ENCODE measurements at places on chromosomes 3 and 15.

DNA sequence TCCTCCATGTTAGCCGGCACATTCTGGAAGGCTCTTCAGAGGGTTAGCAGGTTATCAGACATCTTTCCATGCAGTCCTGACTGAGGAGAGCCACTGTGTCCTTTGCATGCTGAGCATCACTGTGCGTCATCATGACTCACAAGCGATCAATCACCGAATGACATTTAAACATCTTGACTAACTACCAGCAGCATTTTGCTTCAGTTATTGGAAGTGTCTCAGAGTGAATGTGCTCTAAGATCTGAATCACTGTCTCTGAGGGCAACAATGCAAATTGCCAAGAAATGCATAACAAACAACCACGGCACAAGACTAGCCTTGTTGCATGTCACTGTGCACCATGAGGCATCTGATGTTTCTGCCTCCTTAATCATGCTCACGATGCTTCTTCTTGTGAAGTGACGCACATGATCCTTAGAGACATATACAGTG lies 18.3 kb upstream of the ATP8B4 start:
- DNase-seq = no peak

GRCh38 chr15:27955087-27955486 lies 144.0 kb downstream of the OCA2 start:
- DNase-seq = no peak

GRCh38 chr3:43388915-43389314 lies 102.6 kb downstream of the SNRK start:
- DNase-seq = no peak

GRCh38 chr3:124322309-124322880 lies 330.5 kb upstream of the ROPN1 start:
- DNase-seq = no peak

- no peak for DNase-seq
Observed at GRCh38 chr15:41480396-41481140, 13.1 kb upstream of the ITPKA start.

GRCh38 chr15:87638554-87639083 lies 617.9 kb downstream of the NTRK3 start:
- no peak for DNase-seq

DNA sequence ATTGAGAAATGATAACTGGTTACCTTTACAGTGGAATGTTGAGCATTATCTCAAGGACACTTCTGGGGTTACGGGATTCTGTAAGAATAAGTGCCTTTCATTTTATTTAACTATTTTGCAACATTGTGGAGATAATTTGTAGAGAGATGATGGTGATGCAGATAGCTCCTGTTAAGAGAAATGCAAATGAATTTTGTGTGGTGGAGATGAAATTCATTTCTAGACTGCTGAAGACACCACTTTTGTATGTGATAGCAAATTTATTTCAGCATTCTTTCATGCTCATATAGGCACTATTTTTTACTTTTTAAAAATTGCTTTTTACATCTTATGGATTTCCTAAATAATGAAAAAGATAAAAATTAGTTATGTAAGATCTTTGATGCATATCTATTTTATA lies 463.3 kb upstream of the CBLB start:
- no peak for DNase-seq

DNA sequence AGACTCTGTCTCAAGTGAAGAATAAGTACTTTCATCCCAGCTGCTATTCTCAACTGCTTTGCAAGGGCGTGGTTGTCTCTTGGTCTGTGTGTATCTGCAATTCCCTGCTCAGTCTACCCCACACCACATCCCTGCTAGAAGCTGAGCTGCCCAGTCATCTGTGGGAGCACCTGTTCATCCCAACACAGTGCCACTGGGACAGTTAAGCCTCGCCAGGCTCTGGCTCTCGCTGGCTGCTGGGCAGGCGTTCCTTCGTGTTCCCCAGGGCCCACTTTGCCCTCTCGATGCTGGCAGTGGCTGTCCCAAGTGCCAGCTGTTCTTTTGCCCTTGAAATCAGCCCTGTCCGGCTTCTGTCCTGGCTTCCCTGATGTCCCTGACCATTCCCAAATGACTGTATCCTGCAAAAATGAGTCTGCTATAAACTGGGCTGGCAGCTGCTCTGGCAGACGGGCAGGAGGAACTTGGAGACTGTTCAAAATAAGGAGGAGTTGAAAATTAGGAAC lies 91.6 kb upstream of the KLHL25 start:
- DNase-seq = no peak

DNA sequence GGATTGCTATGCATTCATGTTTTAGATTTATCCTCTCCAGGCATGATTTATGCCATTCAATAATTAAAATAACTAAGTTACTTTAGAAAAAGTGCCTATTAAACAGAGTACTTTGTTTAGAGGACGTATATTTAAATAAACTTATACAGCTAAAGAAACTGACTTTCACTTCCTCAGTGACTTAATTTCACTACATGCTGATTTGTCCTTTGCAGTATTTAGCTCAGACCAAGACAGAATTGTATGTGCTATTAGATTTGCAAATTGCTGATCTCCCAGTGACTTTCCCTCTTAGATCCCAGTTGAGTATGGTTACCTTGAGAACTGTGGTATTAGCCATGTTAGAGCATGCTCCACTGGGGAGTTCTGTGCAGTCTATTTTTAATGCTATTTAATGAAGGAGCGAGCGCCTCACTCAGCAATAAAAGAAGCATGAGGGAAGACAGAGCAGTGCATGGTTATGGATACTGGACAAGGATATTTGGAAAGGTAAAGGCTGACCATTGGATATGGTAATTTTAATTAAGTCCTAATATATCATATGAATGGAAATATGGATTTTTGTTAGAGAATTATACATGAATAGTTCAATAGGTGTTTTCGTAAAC lies 2.7 kb downstream of the ARPP21 start:
- DNase-seq = no peak

DNA sequence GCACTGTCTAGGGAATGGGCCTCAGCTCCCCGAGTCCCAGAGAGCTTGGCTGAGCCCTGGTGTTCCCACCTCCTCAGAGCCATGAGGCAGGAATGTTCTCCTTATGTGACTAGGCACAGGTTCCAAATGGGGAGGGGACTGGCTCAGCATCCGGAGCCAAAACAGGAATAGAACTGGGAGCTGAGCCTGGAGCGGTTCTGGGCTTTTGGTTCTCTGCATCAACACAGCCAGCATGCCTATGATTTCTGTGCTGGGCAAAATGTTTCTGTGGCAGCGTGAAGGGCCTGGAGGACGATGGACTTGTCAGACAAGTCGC lies at the start of gene FAM131A:
Gene FAM131A, plus strand, starts transcription at position 202 of the 316 bp plus-strand sequence. Its CDS starts 31 bp downstream, at position 233.
- DNase-seq = no peak

- no peak for DNase-seq
Observed at GRCh38 chr3:79297245-79297960, 470.4 kb downstream of the ROBO1 start.

DNA sequence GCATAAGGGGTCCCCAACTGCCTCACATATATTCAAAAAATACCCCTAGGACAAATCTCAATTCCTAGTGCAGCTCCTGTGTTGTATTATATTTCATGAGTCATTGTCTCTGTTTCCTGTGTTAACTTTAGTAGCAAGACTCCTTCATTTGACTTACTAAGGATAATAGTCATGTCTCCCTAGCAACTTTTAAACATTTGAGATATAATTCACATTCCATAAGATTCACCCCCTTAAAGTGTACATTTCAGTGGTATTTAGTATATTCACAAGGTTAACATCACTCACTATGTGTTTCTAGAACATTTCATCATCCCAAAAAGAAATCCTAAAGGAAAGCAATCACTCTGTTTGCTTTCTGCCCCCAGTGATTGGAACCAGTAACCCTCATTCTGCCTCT lies 121.3 kb upstream of the WNT7A start:
- DNase-seq = no peak
